ENCODE measurements at places on chromosomes 16 and 17.

DNA sequence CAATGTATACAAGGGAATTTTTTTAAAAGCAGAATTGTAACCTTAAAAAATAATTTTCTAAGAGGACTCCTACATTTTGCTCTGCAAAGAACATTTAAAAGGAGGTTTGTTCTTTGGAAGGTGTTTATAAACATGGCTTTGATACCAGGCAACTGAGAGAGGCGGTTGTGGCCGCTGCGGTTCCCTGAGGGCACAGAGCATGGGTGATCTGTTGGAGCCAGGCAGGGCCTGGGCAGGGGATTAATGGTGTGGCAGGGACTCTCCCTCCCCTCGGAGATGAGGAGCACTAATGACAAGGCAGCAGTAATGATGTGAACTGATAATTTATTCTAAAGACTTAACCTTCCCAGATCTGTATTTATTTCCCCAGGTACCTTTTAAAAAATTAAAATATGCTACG is 65.4 kb downstream of the WWP2 start:
- no peak for DNase-seq

- no peak for DNase-seq
Observed at GRCh38 chr17:17440938-17441675, 35.7 kb upstream of the MED9 start.

DNA sequence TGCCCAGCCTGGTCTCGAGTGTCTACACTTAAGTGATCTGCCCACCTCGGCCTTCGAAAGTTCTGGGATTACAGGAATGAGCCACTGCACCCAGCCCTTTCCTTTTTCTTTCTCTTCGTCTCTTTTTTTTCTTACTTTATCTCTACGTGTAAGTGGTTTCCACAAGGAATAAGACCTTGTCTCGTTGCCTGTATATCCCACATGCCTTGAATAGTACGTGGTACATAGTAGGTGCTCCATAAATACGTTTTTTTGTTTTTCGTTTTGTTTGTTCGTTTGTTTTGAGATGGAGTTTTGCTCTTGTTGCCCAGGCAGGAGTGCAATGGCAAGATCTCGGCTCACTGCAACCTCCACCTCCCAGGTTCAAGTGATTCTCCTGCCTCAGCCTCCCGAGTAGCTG is 86.0 kb downstream of the YPEL2 start:
- DNase-seq, result no peak

DNA sequence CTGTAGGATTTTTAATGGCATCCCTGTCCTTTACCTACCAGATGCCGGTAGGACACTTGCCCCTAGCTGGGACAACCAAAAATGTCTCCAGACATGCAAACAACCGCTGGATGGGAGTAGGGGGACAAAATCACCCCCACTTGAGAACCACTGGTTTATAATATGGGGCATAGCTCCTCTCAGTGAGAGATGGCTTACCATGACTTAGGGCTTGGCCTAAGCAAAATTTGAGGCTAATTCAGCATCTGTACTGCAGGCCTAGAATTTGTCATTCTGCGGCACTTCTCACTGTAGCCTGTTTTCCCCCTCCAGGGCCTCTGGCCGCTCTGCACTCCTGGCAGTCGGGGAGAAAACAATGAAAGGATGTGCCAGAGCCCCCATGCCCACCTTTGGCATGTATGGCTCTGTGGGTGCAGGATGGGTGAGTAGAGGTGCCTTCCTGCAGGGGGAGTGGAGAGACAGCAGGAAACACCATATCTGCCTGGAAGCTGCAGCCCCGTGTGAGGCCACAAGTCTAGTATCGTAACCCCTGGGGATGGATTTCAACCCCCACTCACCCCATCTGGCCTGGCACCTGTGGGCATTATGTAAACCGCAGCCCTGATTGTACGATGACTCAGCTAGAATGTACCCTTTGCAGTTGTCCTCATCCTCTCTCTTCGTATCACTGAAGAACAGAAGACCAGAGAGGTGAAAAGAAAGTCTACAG is 268.1 kb downstream of the SOX9 start:
- no peak for DNase-seq

DNA sequence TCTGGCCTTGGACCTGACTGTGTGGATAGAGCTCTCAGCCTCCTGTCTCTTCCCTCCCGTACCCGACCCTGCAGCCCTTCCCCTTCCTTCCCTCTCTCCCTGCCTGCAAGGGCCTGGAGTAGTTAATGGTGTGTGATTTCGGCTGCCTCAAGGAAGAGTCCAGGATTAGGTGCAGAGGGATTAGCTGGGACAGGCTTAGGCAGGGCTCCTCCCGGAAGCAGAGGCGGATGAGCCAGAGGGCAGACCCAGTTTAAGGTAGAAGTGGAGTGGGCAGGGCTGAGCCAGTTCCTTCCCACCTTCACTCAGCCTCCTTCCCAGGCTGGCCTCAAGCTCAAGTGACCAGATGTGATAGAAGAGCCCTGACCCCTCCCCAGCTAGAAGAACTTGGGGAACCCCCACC is 16.8 kb downstream of the GUCY2D start:
- no peak for DNase-seq

Measured in activated CD8-positive, alpha-beta memory T cell treated with anti-CD3 and anti-CD28 coated beads for 1 hour (primary cell).